ENCODE measurements at places on chromosomes 2 and 18.

- no peak for DNase-seq
Observed at GRCh38 chr2:45855374-45855773, 203.9 kb downstream of the PRKCE start.

- DNase-seq, result no peak
Observed at GRCh38 chr2:119282146-119282995, 58.7 kb downstream of the STEAP3 start.

- no peak for DNase-seq
Observed at GRCh38 chr2:26477126-26477910, 606 bp downstream of the OTOF start.

GRCh38 chr2:23705771-23706612 is 220.9 kb downstream of the ATAD2B start:
- DNase-seq, result no peak

- no peak for DNase-seq
Observed at GRCh38 chr2:61117534-61117933, 44.5 kb upstream of the C2orf74 start.

GRCh38 chr2:166665991-166666940 is 172.2 kb upstream of the SCN7A start:
- no peak for DNase-seq

GRCh38 chr18:22385718-22386117 is 32.0 kb downstream of the CTAGE1 start:
- DNase-seq, result peak; percentile 20

GRCh38 chr18:10232062-10232461 is 222.4 kb upstream of the APCDD1 start:
- DNase-seq, result no peak

GRCh38 chr2:217717646-217718045 is 285.1 kb downstream of the TNS1 start:
- DNase-seq, result no peak

DNA sequence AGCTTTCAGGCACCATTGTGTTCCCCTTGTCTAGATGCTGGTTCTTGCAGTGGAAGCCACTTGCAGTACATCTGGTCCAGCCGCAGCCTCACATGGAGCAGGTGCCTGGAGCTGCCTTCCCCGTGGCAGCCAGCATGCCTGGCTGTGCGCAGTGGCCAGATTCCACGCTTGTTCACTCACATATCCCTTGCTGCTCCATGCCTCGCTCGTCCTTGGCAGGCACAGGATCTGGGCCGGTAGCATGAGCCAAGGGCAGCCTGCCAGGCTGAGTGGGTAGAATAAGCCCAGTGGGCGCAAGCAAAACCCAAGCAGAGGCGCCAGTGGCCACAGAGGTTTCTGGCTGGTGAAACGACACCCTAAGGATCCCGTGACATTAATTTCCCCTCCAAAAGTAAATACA is 20.6 kb downstream of the TMX3 start:
- DNase-seq, result no peak

- DNase-seq, result no peak
Observed at GRCh38 chr2:204945376-204945775, 400.1 kb downstream of the PARD3B start.

DNA sequence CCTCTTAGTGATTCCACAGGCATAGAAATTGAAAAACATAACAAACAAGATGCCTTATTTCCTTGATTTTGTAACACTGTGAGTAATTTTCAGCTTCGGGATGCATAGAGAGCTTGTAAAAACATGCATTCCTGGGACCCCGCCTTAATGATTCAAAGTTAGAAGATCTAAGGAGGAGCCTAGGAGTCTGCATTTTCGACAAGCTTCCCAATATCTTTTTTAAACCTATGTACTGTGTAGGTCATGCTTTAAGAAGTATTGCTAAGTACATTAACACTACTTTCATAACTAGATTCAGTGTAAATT is 109.8 kb upstream of the ZNF516 start:
- no peak for DNase-seq

DNA sequence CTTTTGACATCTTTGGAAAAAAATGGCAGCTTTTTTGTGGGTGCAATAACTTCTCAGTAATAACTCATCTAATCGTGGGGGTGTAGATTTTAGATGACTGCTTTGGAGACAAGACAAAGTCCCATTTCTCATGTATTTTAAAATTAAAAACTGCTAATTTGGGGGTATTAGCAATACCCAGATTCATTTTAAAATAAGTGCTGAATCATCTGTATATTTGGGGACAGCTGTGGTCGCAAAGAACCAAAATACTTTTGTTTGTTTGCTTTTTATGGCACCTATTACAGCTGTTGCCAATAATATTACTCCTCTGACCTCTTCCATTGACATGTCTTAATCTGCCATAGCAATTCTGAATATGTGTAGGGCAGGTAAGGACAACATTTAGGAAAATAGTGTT is 45.4 kb downstream of the STAT1 start:
- DNase-seq, result no peak

- DNase-seq, result no peak
Observed at GRCh38 chr2:35821675-35822074, 533.9 kb upstream of the CRIM1 start.

GRCh38 chr18:39425172-39425850 is 1859.7 kb upstream of the CELF4 start:
- DNase-seq, result no peak

GRCh38 chr2:191226196-191226595 is 19.0 kb upstream of the MYO1B start:
- DNase-seq, result no peak

DNA sequence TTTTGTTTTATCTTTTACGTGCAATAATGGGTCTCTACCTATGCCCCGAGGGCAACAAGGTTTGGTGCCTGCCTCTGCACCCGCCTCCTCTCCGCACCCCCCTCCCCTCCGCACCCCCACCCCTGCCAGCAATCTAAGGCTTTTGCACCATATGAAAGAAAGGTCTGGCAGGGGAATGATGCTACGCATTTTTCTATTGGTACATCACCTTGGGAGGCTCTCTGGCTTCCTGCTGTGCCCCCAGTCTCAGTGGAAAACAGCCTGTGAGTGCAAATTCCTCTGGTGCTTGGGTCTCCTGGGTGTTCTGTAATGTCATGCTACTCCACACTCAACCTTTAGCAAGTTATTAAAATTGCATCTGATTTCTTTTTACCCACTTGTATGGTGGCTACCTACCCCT is 161.3 kb upstream of the SMAD7 start:
- DNase-seq, result no peak

GRCh38 chr18:59539108-59539507 is 158.1 kb downstream of the CCBE1 start:
- DNase-seq, result no peak

- DNase-seq, result no peak
Observed at GRCh38 chr18:47387864-47388263, 136.4 kb upstream of the SKOR2 start.

- DNase-seq, result no peak
Observed at GRCh38 chr2:62340994-62341484, 145.1 kb downstream of the B3GNT2 start.

DNA sequence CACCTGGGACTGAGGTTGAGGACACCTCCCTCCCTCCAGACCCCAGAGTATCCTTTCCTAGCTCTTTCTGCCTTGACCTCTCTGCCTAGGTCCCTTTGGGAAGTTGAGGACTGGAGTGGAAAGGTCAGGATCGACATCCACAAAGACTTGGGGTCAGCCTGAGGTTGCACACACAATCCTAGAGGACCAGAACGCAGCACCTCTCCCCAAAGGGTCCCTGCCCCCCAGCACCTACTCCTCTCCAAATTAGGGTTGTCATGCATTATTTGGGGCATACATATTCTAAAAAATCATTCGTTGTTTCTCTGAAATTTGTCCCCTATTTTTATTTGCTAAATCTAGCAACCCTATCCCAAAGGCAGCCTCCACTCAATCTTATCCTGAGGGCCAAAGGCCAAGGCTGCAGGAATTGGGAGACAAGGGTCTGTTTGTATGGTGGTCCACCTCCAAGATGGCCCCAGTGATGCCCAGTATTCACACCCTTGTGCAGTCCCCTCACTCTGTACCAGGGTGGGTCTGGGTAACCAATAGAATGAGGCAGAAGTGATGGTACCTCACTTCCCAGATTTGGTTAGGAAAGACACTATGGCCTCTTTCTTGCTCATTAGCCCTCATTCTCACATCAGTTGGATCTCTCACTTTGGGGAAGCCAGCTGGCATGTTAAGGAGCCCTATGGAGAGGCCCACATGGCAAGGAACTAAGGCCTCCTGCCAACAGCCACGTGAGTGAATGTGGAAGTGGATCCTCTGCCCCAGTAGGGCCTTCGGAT is 3.5 kb upstream of the CHRNG start:
- DNase-seq, result no peak

DNA sequence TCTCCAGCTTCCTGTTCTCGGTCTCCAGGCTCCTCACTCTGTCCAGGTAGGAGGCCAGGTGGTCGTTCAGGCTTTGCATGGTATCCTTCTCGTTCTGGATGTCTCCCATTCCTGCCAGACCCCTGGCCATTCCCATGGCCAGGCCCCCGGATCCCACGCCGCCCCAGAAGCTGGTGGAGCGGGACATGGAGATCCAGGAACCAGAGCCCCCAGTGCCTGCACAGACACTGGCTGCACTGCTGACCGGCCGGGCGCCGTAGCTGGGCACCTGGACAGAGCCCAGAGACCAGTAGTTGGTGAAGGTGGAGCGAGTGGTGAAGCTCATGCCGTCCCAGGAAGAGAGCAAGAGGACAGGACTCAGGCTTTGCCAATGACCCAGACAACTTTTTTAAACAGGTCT is 129.1 kb upstream of the WDR75 start:
- DNase-seq, result no peak

DNA sequence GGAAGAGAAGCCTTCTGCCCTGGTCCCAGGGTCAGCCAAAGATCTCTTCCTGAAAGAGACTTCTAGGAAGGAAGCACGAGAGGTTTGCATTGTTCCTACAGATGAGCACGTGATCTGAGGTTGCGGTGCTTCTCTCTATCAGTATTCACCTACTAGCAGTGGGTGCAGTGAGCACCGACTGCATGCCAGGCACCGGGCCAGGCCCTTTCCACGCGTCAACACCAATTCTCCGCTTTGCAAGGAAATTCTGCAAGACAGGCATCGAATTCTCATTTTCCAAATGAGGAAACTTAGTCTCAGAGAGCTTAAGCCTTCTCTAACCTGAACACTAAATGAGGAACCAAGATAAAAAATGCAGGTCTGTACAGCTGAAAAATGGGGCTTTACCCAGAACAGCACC is 151.5 kb upstream of the MYCN start:
- DNase-seq, result no peak

DNA sequence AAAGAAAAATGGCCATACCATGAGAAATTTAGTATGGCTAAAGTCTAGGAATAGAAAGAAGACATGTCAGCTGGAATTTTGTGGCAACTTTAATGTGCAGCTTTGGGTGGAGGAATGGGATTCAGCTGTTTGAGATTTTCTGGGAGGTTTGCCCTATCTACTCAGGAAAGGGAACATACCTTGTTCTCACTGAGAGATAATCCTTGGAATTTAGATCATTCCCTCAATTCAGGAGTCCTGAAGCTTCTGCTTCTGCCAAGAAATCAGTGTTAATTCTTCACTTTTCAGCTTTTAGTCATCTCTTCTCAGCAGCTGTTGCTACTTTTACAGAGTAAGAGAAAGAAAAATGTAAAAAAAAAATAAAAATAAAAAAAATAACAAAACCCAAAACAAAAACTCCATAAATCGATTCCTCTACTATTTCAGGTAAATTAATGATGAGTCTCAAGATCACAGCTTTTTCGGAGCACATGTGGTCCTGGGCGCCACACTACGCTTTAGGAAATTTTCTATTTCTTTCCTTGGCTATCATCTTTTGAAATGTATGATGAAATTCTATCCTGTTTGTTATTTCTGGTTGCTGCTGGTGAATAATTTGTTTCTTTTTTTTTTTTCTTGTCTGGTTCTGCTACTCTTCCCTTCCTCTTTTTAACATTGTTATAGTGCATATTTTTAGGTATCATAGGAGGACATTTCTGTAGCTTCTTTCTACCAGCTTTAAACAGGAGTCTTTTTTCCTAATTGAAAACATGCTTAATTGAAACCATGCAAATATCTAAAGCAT is 18.9 kb upstream of the BAZ2B start:
- DNase-seq, result no peak

DNA sequence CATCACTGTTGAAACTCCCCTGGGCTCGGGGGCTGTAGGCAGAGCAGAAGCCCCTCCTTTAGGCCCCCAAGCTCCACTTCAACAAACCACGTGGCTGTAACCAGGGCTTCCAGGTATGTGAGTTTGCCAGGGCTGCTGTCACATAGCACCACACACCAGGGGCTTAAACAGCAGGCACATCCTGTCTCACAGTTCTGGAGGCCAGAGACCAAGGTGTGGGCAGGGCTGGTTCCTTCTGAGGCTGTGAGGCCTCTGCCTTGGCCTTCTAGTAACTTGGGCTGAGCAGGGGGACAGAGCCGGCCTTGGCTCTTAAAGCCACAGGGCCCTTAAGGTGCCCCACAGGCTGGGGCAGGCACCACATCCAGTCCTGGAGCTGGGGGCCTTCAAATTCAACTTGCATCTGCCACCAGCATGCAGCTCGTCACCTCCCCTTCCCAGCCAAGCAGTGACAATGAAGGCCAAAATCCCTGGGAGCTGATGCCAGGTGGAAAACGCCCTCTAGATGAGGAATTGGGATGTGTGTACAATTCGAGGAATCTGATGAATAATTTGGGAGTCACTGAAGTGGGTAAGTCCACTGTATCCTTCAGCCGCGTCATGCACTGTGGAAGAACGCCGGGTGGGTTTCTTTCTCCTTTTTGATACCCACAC is 104.2 kb upstream of the ODC1 start:
- DNase-seq, result no peak

DNA sequence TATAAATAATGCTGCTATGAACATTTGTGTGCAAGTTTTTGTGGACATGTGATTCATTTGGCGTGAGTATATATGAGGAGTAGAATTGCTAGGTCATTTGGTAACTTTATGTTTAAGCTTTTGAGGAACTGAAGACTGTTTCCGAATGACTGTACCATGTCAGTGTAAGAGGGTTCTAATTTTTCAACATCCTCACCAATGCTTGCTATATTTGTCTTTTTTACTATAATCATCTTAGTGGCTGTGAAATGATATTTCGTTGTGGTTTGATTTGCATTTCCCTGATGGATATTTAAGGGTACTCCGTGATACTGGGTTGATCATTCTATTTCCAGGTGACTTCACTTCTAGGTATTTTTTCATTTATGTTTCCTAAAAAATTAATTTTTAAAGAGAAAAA is 241.1 kb downstream of the BCL2 start:
- no peak for DNase-seq

DNA sequence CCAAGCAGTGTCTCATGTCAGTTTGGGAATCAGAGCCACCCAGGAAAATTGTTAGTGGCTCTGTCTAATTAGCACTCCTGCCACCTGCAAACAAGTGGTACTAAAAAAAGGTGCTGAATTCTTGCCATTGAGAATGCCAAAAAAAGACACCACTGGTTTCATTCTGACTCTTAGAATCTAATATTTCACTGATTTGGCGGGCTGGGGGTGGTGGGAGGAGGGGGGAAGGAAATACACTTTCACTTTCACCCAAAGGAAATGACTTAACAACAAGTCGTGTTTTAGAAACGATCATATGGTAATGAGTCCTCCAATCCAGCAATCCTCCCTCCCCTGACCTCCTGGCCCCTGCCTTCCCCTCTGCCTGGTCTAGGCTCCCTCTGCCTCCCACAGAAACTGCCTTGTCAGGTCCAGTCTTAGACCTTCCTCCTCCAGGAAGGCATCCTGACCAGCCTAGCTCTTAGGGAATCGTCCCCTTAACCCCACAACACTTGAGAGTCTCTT is 4.4 kb upstream of the KLHL29 start:
- peak; percentile 17 for DNase-seq

Data from CD4-positive, alpha-beta T cell treated with Interleukin-15 for 4 hours (primary cell).